ENCODE measurements at places on chromosomes 16 and 17. TPM values are rescaled to one million over a fixed set of nuclear protein-coding genes. Genes with fewer than 3 reads are reported as not detected.

Gene MAZ
- 531 TPM for total RNA-seq

Gene NOG
- not detected for total RNA-seq

Gene KCNJ18
- total RNA-seq = not detected

Gene EXOC3L1
- not detected for total RNA-seq

Gene PPP1R27
- total RNA-seq = not detected

Gene RAB26
- 9.5 TPM for total RNA-seq

Gene ALDH3A1
- not detected for total RNA-seq

Gene TRAP1
- total RNA-seq = 185 TPM

Gene DNAI2
- not detected for total RNA-seq

Gene CD79B
- total RNA-seq = 479 TPM

Gene KIFC3
- total RNA-seq = not detected

Gene SPNS2
- 1.6 TPM for total RNA-seq

Gene ABCA5
- total RNA-seq = 26.1 TPM

Gene OTOP2
- total RNA-seq = not detected
